Activated naive CD4-positive, alpha-beta T cell (primary cell): ENCODE measurements at places on chromosomes 5 and 9.

DNA sequence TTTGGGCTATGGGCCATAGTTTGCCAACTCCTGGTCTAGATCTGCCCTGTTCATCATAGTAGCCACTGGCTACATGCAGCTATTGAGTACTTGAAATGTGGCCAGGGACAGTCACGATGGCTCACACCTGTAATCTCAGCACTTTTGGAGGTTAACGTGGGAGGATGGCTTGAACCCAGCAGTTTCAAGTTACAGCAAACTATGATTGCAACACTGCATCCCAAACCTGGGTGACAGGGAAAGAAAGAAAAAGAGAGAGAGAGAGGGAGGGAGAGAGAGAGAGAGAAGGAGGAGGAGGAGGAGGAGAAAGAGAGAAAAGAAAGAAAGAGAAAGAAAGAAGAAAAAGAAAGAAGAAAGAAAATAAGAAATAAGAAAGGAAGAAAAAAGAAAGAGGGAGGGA, 5.1 kb upstream of the GMCL2 start:
- no peak for DNase-seq

DNA sequence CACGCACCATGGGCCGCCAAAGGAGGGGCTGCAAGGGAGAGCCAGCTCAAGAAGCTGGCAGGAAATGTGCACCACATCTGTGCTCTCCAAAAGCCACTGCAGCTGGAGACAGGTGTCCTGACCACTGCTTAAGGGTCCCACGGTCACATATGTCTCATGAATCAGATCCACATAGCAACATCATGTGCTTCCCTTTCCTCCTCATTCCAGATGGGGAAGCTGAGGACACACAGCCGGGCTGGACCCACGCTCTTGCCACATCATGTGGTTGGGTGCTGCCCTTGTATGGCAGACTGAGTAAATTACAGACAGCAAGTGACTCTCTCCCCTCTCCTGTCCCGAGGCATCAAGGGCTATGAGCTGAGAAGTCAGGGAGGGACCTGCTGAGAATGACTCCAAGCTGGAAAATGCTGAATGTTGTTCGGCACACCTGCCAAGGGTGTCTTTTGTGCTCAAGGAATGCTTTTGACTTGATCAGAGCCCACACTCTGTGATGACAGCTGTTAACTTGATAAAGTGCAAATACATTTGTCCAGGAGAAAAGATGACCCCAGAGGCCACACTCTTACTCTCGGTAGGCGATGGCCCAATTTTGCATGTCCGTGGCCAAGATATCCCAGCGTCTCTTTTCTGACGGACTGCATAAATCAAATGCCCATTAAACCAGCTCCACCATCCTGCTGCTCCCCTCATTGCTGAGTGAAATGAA, 58.2 kb downstream of the NSUN2 start:
- no peak for DNase-seq

GRCh38 chr5:173909199-173909598, 21.1 kb downstream of the CPEB4 start:
- DNase-seq: no peak

DNA sequence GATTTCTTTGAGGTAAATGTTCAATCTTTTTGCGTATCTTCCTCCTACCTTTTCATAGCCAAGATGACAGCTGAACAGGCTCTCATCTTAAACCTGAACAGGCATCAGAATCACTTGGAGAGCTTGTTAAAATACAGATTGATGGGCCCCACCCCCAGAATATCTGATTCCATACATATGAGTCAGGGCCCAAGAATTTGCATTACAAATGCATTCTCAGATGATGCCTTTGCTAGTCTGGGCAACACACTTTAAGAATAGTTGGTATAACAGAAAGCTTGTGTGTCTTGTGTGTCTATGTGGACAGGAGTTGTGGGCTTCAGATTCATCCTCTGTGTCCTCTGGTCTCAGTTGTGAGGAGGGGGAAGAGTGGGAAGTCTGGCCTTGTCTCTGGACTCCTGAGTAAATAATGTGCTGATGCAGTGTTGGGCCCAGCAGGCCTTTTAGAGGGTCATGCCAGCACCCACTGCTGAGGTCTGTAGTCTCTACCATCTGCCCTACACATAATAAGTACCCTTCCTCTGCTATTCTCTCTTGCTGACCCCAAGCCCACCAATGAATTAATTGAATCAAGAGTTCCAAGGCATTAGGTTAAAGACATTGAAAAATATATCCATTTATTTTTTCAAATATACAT, 43.1 kb downstream of the PTCD2 start:
- no peak for DNase-seq

- no peak for DNase-seq
Observed at GRCh38 chr9:110106661-110107060, 101.3 kb downstream of the C9orf152 start.

DNA sequence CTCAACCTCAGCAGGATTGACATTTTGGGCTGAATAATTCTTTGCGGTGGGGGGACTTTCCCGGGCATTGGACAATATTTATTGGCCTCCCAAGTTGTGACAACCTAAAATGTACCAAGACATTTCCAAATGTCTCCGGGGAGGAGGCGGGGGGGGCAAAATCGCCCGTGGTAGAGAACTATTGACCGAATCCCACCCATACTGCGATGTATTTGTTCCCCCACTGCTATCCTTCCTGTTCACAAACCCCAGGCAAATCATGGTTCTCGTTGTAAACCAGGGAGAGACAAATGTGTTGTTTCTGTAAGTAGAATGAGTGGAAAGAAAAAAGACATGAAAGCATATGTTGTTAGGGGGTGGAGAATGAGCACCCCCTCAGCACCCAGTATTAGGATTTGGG, 141.9 kb downstream of the PSAT1 start:
- no peak for DNase-seq

GRCh38 chr9:89986190-89986589, 381.4 kb downstream of the GADD45G start:
- DNase-seq: no peak
